Cardiac septum (tissue), 1 donor: ENCODE measurements at places on chromosomes 6 and 20. TPM values are rescaled to one million over a fixed set of nuclear protein-coding genes. Genes with fewer than 3 reads are reported as not detected.
A peak's percentile ranks its signal among the peaks of the same experiment; 100 is the strongest.

- DNase-seq = no peak
Measured at GRCh38 chr6:76633259-76633658, 560.8 kb upstream of the IMPG1 start.

GRCh38 chr6:120671519-120671918 is 662.8 kb downstream of the TBC1D32 start:
- DNase-seq = no peak

DNA sequence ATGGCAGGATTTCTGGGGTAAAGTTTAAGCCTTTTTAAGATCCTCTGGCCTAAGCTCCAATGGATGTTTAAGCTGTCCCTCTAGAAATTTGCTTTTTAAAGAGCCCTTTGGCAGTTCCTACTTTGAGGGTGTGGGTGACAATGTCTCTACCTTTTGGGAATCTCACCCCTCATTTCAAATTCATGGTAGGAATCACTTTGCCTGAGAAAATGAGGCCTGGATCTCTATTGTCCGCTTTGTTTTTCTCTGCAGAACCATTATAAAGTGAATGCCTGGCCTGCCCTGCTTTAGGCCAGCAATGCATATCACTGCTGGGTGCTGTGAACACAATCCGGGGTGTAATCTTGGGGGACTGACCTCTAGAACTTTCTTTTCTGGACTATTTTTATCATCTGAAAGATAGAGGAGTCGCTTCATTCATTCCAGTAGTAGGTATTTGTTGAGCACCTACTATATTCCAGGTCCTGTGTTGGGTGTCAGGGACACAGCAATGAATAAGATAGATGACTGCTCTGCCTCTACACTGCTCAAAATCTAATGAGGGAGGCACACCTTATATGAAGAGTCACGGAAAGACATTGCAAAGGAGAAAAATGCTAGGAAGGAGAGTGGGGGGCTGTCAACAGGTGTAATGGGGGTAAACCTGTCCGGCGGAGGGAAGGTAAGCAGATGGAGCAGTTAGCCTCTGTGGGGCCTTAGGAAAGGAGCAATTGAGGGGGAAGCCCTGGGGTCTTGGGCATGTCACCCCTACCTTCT is 8.6 kb upstream of the COMMD7 start:
- DNase-seq = no peak

DNA sequence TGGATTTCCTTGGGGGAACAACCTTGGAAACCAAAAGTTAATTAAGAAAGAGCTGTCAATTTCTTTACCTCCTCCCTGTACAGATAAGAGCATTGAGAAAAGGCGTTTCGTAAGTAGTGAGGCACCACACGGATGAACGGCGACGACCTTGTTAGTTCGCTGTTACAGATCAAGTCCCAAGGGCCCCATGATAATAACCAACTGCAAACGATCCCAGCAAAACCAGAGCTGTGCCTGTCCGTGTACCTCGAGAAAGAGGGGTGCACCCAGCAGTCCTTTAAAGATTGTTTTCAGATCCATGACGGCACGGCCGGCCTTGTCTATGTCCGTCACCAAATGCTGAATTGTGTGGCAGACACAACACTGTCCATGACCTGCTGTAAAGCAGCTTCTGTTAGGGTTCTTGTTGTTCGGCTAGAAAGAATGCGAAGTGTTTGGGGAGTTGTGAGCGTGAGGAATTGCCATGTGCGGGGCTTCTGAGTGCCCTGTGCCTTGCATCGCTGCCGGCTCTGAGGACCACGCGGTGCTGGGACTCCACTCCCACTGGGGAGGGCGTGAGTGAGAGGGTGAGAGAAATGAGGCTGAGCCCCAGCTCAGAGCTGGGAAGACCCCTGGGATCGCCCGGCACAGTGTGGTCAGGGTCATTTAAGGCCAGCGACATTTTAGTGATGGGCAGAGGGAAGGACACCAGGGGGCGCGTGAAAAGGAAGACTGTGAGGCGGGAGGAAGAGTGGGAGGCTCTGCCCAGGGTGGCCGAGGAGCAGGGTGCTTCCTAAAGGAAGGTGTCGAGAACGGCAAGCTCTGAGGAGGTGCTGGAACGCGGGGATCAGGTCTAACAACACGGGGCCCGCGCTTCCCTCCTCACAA is 136.8 kb upstream of the RPS6KA2 start:
- DNase-seq = peak; percentile 50

- DNase-seq = no peak
Measured at GRCh38 chr20:46621492-46621891, 29.8 kb downstream of the SLC13A3 start.

- no peak for DNase-seq
Measured at GRCh38 chr20:62965363-62965771, 12.9 kb downstream of the SLC17A9 start.

- DNase-seq = no peak
Measured at GRCh38 chr6:165571721-165572132, 91.3 kb downstream of the PDE10A start.

DNA sequence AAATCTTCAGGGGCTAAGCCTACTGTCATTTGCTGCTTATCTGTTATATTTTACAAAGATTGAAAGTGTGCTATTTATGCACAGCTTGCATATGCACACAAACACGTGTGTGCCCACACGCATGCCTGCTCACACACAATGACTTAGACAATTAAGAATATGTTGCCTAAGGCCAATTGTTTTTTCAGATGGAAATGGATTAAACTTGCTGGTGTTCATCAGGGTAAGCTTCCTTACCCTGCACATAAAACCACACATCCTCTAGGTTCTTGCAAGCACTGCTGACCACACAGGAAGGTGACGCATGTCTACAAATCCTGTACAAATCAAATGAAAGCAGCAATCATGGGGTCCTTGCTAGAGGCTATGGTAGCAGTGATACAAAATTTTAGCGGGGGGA is 58.4 kb downstream of the GJA10 start:
- DNase-seq = no peak

DNA sequence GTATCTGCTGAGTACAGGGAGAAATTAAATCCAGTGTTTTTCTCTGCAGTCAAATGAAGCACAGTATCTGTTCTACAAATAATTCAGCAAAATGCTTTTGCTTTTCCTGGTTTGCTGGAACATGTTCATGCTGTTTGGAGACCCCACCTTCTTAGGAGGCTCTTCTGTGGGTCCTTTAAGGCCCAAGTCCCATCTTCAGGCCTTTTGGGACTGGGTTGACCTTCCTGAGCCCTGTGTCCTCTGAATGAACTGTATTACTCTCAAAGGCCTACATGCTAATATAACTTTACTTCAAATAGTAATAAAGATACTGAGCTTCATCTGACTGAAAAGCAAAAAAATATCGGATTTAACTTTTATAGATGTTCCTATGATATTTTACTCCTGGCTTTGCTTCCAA is 19.3 kb downstream of the SMLR1 start:
- DNase-seq = no peak

DNA sequence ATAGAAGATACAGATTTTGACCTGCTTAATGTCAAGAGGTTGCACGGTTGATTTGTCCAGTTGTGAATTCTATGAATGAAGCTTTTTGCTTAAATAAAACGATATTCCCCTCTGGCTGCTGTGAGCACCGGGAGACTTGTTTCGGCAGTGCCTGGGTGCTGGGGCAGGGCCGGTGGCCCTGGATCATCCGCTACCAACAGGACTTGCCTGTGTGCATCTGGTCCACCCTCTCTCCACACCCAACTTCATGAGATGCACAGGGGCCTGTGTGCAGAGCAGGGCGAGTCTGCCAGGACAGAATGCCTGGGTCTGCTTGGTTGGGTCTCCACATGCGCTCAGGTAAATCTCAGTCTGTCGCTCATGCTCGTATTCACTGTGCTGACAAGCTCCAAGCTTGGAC is 65.5 kb downstream of the TSHZ2 start:
- DNase-seq = no peak

DNA sequence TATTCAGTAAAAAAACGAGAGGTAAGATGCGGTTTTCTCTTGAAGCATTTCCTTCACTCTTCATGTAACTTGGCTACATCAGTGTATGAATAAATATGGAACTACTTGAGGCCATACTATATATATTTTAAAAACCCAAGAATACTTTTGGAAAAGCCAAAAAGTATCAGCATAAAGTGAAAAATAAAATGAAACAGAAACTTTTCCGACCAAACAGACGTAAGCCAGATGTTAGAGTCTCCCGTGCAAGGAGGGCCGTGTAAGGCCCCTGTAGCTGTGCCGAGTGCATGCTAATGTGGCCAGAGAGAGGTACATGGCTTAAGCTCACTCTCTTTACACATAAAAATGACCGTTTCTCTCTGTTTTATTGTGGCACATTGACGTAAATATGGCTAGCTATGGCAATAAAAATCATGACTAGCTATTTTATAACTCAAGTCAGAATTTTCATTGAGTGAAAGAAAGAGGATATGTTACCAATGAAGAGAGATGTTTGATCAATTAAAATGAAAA is 140.1 kb upstream of the GMDS start:
- no peak for DNase-seq

TFAP2C gene
- 0.22 TPM for total RNA-seq

SNTA1 gene
- 167 TPM for total RNA-seq

TCF21 gene
- 2.0 TPM for total RNA-seq

CGA gene
- total RNA-seq = not detected
